Cerebellum (tissue), 4 donors: ENCODE measurements at places on chromosomes 1 and 21. TPM values are rescaled to one million over a fixed set of nuclear protein-coding genes. Genes with fewer than 3 reads are reported as not detected.

DNA sequence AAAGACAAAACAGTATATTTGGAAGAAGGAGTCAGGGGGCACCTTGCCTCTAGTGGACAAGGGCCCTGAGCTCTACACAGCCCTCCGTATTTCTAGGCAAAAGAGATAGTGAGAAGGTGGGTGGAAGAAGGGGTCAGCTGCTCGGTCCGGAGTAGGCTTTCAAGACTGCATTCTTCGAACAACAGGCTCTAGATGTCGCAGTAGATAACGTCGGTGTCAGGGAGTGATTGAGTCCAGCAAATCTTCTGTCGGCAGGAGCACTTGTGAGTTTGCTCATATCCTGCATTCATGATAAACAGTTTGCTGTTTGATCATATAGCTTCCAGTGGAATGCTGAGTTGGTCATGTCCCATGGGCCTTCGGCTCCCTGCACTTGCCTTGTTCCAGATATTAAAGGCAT lies 36.8 kb downstream of the DIPK1A start:
- DNase-seq: no peak

- DNase-seq: peak; percentile 34
Observed at GRCh38 chr1:61183471-61184039, 101.2 kb downstream of the NFIA start.

DNA sequence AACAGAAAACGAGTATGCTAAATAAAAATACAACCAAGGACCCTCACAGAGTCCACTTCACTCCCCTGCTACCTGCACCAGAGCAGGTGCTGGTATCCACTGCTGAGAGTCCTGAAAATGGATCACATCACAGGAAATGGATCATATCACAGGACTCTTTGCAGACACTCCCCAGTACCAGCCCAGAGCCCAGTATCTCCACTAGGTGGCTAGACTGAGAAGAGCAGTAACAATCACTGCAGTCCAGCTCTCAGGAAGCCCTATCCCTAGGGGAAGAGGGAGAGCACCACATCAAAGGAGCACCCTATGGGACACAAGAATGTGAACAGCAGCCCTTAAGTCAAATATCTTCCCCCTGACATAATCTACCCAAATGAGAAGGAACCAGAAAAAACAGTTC lies 28.0 kb downstream of the AGBL4 start:
- DNase-seq: no peak

Gene NSUN4
- 12.9 TPM for total RNA-seq

Gene COL6A2
- 60.3 TPM for total RNA-seq

DNA sequence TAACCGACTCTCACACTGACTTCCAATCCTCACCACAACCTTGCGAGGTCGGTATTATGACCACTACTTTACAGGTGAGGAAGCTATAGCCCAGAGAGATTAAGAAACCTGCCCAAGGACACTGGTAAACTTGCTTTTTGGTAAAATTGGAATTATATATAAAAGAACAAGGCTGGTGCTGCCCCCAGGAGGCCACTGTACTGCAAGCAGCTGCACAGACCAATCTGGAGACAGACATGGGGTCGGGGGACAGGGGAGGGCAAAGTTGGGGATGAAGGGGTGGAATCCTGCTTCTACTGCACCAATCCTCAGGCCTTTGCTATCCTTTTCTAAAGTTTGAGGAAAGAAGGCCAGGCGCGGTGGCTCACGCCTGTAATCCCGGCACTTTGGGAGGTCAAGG lies 280.8 kb downstream of the SPATA17 start:
- DNase-seq: no peak

Gene PODN
- 8.9 TPM for total RNA-seq

GRCh38 chr1:9059891-9060744 lies 9.3 kb downstream of the SLC2A5 start:
- DNase-seq: no peak

Gene KIF21B
- 101 TPM for total RNA-seq

GRCh38 chr1:919271-919872 lies 4.4 kb upstream of the SAMD11 start:
- DNase-seq: no peak

DNA sequence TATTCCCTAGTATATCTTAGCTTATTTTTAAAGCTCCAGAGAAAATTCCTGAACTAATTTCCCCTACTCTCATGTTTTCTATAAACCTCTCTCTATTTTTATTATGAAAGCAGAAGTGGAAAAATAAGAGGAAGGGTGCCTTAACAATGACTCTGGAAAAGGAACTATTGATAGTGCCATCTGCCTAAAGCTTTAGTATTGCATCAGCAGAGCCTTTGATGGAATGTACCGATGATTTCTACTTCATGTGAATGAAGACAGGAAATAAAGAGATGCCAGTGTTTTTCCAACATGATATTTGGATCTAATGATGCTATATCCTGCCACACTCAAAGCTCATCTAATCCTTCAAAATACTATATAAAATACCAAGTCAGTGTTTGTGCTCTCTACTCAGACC lies 35.1 kb downstream of the TNFSF18 start:
- DNase-seq: no peak

GRCh38 chr1:243884603-243885002 lies 34.6 kb upstream of the AKT3 start:
- DNase-seq: no peak

DNA sequence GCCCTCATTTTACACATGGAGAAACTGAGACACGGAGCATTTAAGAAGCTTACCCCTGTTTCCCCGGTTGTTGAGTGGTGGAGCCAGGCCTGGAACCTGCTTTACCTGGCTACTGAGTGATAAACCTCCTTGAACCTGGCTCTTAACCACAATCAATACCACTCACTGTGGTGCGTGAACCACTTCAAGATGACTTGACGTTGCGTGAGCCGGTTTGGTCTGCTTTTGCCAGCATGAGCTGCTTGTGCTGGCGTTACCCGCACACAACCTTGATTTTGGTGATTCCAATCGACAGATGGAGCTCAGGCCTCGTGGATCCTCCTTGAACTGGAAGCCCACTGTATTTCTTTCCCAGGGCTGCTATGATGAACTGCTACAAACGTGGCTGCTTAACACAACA lies 6.1 kb upstream of the TINAGL1 start:
- DNase-seq: no peak

GRCh38 chr21:24310788-24311187 lies 1296.5 kb downstream of the MRPL39 start:
- no peak for DNase-seq
